MG63 (cell line): ENCODE measurements at places on chromosomes 12 and 14.

- DNase-seq: no peak
Measured at GRCh38 chr14:41302776-41303175, 303.9 kb upstream of the LRFN5 start.

- DNase-seq: no peak
Measured at GRCh38 chr12:72173974-72174373, 98.2 kb upstream of the TRHDE start.

GRCh38 chr14:71698027-71698426 lies 234.2 kb upstream of the RGS6 start:
- no peak for DNase-seq

DNA sequence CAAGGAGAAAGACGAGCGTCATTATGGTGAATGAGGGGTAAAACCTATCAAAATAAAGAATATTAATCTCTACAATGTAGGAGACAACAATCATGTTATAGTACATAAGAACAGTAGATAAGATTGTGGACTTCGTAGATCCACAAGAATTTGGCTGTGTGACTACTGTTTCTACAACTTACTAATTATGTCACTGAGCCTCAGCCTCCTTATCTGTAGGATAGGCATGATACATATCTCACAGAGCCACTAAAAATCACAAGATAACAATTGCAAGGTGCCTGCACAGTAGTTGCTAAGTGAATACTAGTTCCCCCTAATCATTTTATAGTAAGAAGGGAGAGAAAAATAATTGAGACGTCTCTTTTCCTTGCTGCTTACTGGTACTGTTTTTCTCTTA lies 78.2 kb upstream of the STAC3 start:
- DNase-seq: no peak

DNA sequence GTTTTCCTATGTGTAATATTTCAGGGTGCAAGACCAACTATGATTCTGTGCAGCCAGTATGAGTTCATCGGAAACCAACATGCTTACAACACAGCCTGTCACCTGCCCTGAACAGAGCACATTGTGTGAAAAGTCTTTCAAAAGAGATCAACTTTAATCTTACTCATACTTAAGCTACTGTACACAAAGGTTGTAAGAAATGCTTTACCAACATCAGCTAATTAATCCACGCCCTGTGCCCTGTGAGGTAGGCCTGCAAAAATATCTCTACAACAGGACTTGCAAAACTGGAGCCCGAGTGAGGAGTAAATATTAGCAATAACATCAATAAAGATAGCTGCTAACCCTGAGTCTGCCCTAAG lies 15.1 kb downstream of the APPL2 start:
- DNase-seq: no peak

DNA sequence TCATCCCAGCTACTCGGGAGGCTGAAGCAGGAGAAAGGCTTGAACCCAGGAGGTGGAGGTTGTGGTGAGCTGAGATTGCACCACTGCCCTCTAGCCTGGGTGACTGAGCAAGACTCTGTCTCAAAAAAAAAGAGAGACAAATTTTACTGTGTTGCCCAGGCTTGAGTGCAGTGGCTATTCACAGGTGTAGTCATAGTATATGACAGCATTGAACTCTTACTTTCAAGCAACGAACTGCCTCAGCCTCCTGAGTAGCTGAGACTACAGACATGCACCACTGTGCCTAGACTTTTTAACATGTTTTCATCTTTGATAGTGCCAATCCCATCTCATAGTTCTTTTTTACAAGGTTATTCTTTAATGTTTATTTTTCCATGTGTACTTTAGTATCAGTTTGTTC lies 13.7 kb downstream of the ARID2 start:
- DNase-seq: no peak

DNA sequence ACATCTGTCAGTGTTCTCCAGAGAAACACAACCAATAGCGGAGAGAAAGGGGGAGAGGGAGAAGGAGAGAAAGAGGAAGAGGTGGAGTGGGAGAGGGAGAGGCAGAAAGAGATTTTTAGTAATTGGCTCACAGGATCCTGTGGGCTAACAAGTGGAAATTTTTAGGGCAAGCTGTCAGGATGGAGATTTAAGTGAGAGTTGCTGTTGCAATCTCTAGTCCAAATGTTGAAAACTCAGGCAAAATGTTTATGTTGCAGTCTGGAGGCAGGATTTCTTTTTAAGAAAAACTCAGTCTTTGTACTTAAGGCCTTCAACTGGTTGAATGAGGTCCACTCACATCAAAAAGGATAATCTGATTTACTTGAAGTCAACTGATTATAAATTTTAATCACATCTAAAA lies 12.5 kb upstream of the GLIPR1L2 start:
- DNase-seq: no peak
